NCI-H510A treated with DMSO at 0.1 percent for 48 hours (cell line): ENCODE measurements at places on chromosomes 11 and 22.

DNA sequence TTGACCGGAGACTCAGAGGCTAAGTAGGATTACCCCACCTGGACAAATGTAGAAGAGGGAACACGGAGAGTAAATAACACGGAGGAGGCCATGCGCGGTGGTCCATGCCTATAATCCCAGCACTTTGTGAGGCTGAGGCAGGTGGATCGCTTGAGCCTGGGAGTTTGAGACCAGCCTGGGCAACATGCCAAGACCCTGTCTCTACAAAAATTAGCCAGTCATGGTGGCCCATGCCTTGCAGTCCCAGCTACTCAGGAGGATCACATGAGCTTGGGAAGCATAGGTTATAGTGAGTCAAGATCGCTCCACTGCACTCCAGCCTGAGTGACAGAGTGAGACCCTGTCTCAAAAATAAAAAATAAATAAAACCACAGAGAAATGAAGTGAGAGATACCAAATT lies 53.9 kb downstream of the AMOTL1 start:
- DNase-seq, result no peak

GRCh38 chr22:31144223-31144622 lies 3.9 kb upstream of the PLA2G3 start:
- no peak for DNase-seq

DNA sequence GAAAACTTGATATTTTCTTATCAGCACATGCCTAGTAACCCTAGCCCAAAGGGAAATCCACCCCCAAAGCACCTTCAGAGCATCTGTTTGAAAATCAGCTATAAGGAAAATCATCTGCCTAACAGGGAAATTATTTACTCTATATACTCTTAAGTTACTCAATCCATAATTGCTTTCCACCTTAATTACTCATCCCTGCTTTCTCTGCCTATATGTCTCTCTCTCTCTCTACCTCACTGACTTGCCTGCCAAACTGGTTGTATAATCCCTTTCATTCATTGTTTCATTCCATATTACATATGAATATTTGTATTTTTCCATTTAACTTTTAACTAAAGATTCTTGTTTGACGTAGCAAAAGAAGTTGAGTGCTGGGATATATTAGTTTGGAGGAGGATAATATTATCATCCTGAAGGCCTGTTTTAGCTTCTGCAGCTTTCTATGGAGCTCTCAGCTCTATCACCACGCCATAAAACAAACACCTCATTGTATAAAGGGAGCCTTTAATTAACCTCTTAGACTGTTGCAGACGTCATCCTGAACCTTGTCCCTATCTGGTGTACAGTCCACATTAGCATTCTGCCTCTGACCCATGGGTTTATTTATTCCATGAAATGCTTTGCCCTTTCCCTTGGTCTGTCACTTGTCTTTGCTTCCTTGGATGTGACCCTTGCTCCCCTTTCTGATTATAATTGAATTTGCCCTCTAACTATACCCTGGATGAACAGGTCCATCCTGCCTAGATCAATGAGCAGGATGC lies 98.9 kb downstream of the INSC start:
- peak; percentile 19 for DNase-seq

DNA sequence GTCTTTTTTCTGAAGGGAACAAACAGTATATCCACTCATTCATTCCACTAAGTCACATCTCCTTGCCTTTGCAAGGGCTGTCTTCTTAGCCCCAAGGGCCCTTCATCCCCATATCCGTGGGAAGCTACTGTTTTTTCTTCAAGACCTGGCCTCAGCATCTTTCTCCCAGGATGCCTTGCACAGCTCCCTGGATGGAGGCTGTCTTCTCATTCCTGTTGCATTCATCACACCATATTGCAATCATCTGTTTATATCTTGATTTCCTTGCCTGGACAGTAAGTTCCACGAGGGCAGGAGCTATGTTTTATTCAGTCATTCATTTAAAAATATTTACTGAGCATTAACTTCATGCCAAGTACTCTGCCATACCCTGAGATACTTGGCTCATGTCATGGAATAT lies 29.3 kb upstream of the NECTIN1 start:
- no peak for DNase-seq

DNA sequence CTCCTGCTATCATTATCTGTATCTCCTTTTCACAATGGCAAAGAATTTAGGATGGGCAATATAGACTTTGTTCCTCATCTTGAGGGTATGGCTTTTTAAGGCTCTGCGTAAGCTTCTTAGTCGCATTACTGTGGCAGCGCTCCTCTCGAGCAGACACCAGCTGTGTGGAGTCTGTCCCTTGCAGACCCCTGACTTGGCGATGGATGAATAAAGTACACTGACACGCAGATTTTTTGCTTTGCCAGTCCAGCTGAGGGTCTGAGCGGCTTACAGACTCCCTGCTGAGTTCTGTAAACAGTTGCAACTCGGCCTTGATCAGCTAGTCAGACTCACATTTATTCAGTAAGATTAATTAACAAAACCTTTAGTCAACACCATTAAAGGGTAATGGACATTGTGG lies 390.0 kb upstream of the CNTN5 start:
- DNase-seq, result no peak

- peak; percentile 66 for DNase-seq
Observed at GRCh38 chr22:30356449-30357235, at the start of the genes CCDC157 and SF3A1. CCDC157 (plus strand) TSS chr22:30357007; CDS start chr22:30366001, 8,994 bp downstream. SF3A1 (minus strand) TSS chr22:30356894; CDS start chr22:30356792, 102 bp downstream.

GRCh38 chr11:20421946-20422345 lies 34.4 kb downstream of the PRMT3 start:
- DNase-seq, result no peak

DNA sequence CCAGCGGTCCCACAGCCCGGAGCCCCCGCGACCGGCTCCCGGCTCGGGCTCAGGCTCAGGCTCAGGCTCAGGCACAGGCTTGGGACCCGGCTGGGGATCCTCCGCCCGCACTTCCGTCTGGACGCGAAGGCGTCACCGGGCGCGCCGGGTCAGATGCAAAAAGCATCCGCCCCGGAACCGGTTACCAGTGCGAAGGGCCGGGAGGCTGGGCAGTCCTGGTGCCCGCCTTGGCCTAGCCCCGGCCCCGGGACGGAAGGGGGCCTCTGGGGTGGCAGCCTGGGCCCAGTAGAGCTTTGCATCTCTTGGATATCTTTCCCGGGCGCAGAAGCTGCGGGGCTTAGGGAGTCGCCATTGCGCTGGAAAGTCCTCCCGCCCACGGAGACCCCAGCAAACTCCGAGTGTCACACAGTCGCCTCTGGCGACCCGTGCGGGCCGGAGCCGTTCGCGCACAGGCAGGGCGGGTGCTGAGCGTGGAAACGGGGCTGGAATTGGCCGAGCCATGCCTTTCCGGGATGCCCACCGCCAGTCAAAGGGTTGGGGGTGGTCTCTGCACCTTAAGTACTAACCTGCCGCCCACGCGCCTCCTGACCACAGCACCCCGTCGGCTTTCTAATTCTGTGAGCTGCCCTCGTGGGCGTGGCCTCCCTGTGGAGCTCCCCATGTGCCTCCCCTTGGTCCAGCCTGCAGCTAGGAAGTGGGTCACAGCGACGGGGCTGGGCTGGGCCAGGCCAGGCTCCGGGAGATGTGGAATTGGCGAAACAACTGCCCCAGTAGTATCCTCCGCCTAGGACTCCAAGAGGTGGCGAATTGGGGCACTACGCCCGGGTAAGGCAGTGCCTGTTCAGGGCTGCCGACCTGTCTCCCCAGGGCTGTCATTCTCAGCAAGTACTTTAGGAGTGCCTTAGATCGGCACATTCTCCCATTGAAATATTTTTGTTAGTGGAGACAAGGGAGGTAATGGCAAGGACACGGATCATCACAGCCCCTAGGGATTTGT lies at the start of gene TMEM9B:
TSS of gene TMEM9B (minus strand) at position 119 of the 997 bp plus-strand sequence. CDS start 129 bp downstream, outside the sequence.
- peak; percentile 64 for DNase-seq

GRCh38 chr22:46050451-46050845 lies 73.5 kb upstream of the WNT7B start:
- no peak for DNase-seq

DNA sequence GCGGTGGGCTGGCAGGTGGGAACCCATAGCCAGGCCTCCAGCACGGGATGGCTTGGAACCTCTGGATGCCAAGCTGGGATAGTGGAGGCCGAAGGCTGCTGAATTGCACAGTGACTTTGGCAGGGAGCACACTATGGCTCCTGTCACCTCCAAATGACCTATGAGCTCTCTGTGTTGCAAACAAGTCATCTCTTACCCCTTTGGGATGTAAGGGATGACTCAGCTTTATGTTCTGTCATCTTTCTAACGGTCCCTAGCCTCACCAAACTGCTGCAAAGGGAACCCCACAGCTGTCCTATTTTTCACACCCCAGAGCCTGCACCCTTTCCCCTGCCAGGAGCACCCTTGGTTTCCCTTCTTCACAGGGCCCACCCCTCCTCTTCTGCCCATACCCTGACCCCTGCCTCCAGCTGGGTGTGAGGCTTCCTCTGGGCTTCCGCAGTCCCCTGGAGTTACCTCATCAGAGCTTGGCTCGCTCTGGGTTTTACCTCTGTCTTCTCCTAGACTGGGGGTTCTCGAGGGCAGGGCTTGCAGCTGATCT lies 2.7 kb upstream of the SCUBE1 start:
- DNase-seq, result no peak

- DNase-seq, result no peak
Observed at GRCh38 chr11:88061111-88061510, 114.1 kb downstream of the RAB38 start.

DNA sequence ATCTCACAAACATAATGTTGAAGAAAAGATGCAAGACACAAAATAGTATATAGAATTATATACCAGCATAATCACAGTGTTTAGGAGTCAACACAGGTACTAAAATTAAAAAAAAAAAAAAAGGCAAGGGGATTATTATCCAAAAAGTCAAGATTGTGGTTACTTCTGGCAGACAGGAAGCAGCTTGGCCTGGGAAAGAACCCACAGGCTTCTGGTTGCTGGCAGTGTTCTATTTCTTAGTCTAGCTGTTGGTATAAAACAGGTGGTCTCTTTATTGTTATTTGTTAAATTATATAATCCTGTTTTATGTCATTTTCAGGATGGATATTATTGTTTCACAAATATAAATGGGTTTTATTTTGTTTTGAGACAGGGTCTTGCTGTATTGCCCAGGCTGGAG lies 54.0 kb downstream of the C11orf58 start:
- no peak for DNase-seq

DNA sequence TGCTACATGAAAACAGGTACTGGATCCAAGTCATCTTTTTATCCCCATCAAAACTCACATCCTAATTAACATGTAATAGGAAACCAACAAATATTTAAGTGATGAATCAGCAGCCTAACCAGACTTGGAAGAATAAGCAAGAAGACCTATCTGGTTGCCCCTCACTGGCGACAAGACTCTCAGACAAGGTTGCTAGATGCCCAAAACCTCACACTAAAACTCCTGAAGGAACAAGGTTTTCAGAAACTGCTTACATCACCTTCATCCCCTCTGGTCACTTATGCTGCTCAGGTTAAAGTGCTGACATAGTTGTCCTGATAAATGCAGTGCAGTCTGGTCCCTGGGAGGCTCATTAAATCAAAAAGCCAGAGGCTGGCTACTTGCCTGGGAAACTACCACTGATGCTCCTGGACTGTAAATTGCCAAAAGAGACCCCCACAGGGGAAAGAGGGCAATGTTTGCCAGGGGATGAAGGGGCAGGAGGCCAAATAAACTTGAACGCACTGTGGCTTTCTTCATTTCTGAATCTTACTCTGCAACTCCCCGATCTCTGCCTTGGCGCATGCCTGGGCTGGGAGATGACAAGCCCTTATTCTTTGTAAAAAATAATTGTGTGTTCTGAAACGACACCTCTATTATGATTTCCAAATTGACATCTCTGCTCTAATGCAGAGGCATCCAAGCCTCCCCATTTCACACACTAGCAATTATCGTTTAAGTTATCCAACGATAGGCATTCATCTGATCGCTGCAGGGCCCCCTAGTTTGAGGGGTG lies 72.7 kb downstream of the AMBRA1 start:
- DNase-seq, result no peak
